WTC11 (cell line): ENCODE measurements at places on chromosomes 3 and 15.

- no peak for DNase-seq
Observed at GRCh38 chr3:5889374-5889773, 701.9 kb downstream of the EDEM1 start.

DNA sequence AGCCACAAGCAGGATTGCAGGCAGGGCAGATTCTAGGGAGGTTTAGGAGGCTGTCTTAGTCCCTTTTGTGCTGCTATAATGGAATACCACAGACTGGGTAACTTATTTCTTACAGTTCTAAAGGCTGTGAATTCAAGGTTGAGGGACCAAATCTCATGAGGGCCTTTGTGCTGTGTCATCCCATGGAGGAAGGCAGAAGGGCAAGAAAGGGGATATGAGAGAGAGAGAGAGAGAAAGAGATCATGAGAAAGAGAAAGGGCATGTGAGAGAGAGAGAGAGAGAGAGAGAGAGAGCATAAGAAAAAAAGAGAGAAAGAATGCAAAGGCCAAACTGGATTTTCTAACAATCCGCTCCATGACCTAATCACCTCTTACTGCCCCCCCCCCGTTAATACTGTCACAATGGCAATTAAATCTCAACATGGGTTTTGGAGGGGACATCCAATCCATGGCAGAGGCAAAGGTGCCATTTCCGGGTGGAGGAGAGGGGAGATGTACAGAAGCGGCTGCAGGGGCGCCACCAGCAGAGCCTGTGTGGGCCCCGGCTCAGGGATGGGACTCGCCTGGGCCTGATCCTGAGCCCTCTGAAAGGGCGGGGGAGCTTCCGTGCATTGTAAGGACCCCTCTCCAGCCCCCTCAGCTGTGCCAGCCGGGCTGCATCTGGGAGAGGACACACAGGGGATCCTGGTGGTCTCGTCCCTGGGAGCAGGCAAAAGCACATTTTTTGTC is 20.5 kb downstream of the MRPS11 start:
- DNase-seq = no peak

- no peak for DNase-seq
Observed at GRCh38 chr3:11690863-11691766, 47.4 kb upstream of the VGLL4 start.

- DNase-seq = no peak
Observed at GRCh38 chr3:31495971-31496665, 36.6 kb upstream of the STT3B start.

- DNase-seq = no peak
Observed at GRCh38 chr3:146967783-146968182, 362.6 kb upstream of the PLSCR5 start.

DNA sequence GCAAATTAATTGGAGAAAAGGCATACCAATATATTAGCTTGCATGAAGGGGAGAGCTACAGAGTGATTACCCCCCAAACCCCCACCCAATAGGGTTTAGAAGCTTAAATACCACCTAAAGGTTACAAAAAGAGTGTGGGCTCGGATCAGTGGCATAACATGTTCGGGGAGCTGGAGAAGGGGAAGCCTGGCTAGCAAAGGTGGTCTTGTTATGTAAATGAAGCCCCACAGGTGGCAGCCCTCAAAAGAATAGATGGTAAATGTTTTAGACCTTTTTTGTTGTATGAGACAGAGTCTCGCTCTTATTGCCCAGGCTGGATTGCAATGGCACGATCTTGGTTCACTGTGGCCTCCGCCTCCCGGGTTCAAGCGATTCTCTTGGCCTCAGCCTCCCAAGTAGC is 10.9 kb upstream of the PXK start:
- peak; percentile 55 for DNase-seq
